ENCODE measurements at places on chromosomes 2 and 18.
A peak's percentile ranks its signal among the peaks of the same experiment; 100 is the strongest.

GRCh38 chr18:56661360-56662062 lies 10.4 kb downstream of the WDR7 start:
- no peak for DNase-seq

GRCh38 chr2:70030724-70031420 lies 56.4 kb upstream of the PCBP1 start:
- no peak for DNase-seq

DNA sequence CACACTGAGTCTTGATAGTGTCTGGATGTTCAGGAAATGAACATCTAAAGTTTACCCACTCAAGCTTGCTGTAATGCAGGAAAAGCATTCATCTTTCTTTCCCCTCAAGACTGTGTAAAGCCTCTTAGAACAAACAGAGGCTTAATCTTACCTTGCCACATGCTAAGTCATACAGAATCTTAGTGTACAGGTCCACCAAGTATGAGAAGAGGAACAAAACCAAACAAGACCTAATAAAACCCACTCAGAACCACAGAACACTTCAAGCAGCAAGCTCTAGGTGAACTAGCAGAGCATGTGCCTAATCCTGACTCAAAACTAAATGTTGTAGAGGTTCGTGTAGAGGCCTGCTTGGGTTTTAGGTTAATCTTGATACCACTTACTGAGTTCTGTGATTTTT lies 97.6 kb downstream of the SPTBN1 start:
- DNase-seq: no peak

DNA sequence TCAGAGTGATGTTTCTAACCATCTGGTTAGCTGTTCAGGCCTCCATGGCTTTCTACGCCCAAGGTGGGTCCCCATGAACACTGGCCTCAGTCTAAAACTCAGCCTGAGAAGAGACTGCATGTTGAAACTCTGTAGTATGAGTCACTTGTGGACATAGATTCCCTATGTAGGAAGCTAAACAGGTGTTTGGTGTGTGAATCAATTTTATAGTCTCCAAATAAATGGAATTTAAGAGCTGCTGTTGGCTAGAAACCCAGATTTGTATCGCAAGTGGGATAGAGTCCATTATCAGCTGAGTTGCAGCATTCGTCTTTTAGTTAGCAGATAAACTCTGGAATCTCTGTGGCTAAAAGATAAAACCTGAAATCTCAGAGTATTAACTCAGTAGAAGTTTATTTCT lies 131.4 kb downstream of the KCNS3 start:
- DNase-seq: no peak

DNA sequence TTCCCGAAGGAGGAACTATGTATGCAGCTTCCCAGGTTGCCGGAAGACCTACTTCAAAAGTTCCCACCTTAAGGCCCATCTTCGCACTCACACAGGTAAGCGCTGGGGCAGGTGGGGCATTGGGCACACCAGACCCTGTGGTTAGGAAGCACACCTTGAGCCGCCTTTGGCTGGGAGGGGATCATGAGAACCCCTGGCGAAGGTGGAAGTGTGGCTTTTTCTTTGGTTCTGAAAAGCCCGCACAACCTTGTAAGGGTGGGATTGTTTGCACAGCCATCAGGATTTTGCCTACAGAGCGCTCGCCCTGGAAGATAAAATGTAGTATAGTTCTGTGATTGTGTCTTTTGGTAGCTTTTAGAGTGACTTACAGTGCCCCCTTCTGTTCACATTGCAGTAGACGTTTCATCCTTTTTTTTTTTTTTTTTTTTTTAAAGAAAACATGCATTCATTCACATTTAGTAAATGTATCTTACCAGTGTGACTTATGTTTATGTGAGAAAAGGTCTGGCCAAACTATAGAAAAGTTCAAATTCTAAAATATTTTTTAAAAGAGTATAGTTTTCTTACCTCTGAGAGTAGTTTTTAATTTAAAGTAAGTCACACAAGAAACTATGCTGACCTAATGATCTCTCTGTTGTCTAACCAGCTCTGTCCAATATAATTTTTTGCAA lies 5.3 kb downstream of the KLF11 start:
- DNase-seq: peak; percentile 2
